SHP77 (cell line): ENCODE measurements at places on chromosomes 2 and 18.

DNA sequence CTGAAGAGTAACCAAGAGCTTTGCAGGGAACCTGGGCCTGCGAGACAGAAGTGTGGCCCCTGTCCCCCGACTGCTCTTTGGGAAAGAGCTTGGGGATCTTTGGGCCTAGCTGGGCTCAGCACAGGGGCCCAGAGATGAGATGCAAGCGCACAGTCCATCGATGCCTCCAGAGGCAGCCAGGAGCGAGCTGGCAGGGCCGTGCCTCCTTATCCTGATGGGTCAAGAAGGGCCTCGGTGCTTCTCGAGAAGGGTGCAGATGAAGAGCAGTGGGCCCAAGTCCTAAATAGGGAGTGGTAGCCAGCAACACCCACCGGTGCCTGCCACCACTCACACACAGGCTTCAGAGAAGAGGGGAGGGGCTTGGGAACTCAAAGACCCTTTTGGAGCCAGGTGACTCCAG, 17.6 kb downstream of the KCNK3 start:
- DNase-seq: no peak

GRCh38 chr2:209942936-209943605, 59.4 kb upstream of the RPE start:
- no peak for DNase-seq

DNA sequence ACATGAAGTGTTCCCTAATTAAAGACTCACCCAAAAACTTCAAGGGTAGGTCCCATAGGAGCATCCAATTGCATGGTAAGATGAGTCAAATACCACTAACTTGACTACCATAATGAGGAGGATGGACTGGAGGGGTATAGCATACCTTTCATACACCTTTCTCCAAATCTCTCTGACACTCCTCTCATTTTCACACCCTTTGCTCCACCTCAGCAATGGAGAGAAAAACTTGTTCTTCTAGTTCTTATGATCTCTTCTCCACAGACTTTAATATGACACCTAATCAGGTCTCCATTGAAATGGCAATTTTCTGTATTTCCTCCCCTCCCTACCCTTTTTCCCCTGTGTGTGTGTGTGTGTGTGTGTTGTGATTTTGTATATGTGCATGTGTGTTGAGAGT, 41.1 kb upstream of the MAP2 start:
- no peak for DNase-seq

GRCh38 chr2:202669841-202670240, 35.1 kb downstream of the FAM117B start:
- DNase-seq: no peak

- no peak for DNase-seq
These were observed 144.3 kb downstream of the ATAD2B start for GRCh38 chr2:23782646-23783045.

DNA sequence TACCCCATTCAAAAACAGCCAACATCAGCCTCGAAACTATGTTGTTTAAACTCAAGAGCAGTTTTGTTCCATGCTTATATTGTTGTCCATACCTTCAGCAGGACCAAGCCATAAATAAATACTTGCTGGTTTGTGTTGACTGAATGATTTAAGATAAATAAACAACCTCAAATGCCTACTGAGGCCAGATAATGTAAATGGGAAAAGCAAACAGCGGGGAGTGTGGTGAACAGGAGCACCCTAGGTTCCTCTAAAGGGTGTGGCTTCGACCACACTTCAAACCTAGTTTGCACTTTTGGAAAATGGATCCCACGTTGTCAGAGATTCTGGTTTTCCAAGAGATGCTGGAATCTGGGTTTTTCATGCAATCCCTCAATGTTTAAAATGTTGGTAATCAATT, 1.7 kb upstream of the PMAIP1 start:
- no peak for DNase-seq

DNA sequence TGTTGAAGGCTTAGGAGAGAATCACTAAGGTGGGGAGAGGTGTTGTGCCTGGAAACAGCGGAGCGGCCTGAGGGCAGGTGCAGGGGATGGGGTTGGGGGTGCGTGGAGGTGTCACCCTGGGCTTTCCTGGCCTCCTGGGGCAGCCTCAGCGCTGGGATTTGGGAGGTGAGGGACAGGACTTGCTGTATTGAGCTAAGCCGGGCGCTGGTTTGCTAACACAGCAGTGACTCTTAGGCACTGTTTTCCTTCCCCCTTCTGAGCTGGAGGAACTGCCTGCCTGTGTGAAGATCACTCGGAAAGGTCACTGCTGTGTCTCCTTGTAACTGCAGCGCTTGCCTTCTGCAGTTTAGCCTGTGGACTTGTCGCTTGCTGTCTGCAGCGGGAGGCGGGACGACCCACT, 21.2 kb downstream of the PRELID3A start:
- no peak for DNase-seq
